Right atrium auricular region (tissue), 2 donors: ENCODE measurements at places on chromosomes 4 and X. TPM values are rescaled to one million over a fixed set of nuclear protein-coding genes. Genes with fewer than 3 reads are reported as not detected.

Gene VCX
- not detected for total RNA-seq

Gene CCDC158
- total RNA-seq, result 0.19 TPM

Gene SPRY1
- total RNA-seq, result 118 TPM

Gene KCNIP4
- not detected for total RNA-seq

Gene MAGED2
- total RNA-seq, result 124 TPM

Gene GPR143
- total RNA-seq, result 1.1 TPM

Gene PNMA5
- total RNA-seq, result not detected

Gene SPANXN4
- total RNA-seq, result not detected

Gene ETDA
- total RNA-seq, result not detected

Gene MAGEA12
- total RNA-seq, result not detected

Gene ZDHHC15
- total RNA-seq, result 2.8 TPM

Gene BMX
- total RNA-seq, result 12.9 TPM

Gene SSX3
- total RNA-seq, result not detected

Gene IL21
- not detected for total RNA-seq

Gene WDR17
- total RNA-seq, result 0.63 TPM

Gene SPP1
- total RNA-seq, result 15.0 TPM

Gene SLC4A4
- 21.7 TPM for total RNA-seq

Gene F8A2
- not detected for total RNA-seq

Gene HTN1
- total RNA-seq, result not detected

Gene ENPP6
- not detected for total RNA-seq

Gene ANOS1
- total RNA-seq, result 6.0 TPM

Gene SRPK3
- total RNA-seq, result 24.6 TPM

Gene TMSB15A
- total RNA-seq, result 1.5 TPM

Gene OSTC
- 43.3 TPM for total RNA-seq

Gene MAMLD1
- 0.56 TPM for total RNA-seq

Gene ART3
- total RNA-seq, result 75.6 TPM

Gene MTMR8
- total RNA-seq, result 0.90 TPM

Gene MAGEA2B
- not detected for total RNA-seq

Gene GRPR
- total RNA-seq, result 0.37 TPM

Gene HOPX
- total RNA-seq, result 7.8 TPM

Gene HS6ST2
- total RNA-seq, result 0.26 TPM

Gene ZNF41
- 10.5 TPM for total RNA-seq

Gene AGTR2
- total RNA-seq, result not detected

Gene CCKAR
- total RNA-seq, result not detected

Gene LUZP4
- total RNA-seq, result not detected

Gene SLC9A6
- 16.3 TPM for total RNA-seq

Gene LAMTOR3
- 38.9 TPM for total RNA-seq

Gene IL15
- total RNA-seq, result 4.2 TPM

Gene RAB9B
- 21.1 TPM for total RNA-seq

Gene PPARGC1A
- 72.3 TPM for total RNA-seq

Gene MAGEA1
- not detected for total RNA-seq

Gene PHEX
- not detected for total RNA-seq

Gene RXFP1
- total RNA-seq, result not detected

Gene TLL1
- total RNA-seq, result 4.4 TPM

Gene PCSK1N
- 12.5 TPM for total RNA-seq

Gene PPEF1
- 0.78 TPM for total RNA-seq

Gene PDZD11
- 30.2 TPM for total RNA-seq

Gene HTT-AS
- not detected for total RNA-seq

Gene DNAAF6
- not detected for total RNA-seq

Gene RHOXF2
- total RNA-seq, result not detected

Gene FAM47C
- not detected for total RNA-seq

Gene CSAG3
- not detected for total RNA-seq

Gene HTN3
- not detected for total RNA-seq

Gene RHOH
- total RNA-seq, result 1.2 TPM

Gene OCIAD1
- total RNA-seq, result 215 TPM

Gene AP1AR
- 10.2 TPM for total RNA-seq

Gene CXCL8
- 2.6 TPM for total RNA-seq
